ENCODE measurements at places on chromosomes 1 and 21.

- DNase-seq: no peak
Observed at GRCh38 chr1:6489383-6489765, 2.1 kb downstream of the PLEKHG5 start.

DNA sequence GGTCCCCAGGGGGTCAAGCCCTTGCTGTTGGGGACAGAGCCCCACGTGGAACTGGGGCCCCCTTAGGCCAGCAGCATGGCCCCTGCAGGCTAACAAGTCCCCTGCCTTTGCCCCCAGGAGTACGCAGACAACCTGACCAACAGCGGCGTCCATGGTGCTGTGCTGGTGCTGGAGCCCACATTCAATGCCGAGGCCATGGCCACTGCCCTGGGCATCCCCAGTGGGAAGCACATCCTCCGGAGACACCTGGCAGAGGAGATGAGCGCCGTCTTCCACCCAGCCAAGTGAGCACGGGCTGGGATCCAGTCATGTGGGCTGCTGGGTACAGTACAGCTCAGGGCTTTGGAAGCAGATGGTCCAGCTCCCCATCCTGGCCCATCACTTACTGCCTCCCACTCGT, 49.6 kb upstream of the TMEM51 start:
- DNase-seq: no peak

GRCh38 chr1:172466795-172467407, 23.0 kb upstream of the PIGC start:
- DNase-seq: no peak

GRCh38 chr1:185401019-185401418, 84.0 kb upstream of the IVNS1ABP start:
- DNase-seq: no peak

- DNase-seq: no peak
Observed at GRCh38 chr1:16076865-16077238, 3.4 kb upstream of the FAM131C start.

DNA sequence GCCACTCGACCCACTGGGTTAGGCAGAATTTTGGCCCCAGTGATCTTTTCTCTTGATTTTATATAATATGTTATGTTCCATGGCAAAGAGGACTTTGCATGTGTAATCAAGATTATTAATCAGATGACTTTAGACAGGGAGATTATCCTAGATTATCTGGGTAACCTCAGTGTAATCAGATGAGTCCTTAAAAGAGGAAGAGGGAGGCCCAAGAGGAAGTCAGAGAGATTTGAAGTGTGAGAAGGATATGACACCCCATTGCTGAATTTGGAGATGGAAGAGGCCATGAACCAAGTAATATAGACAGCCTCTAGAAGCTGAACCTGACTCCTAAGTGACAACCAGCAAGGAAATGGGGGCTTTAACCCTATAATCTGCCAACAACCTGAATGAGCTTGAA, 117.1 kb upstream of the CSF3R start:
- no peak for DNase-seq

DNA sequence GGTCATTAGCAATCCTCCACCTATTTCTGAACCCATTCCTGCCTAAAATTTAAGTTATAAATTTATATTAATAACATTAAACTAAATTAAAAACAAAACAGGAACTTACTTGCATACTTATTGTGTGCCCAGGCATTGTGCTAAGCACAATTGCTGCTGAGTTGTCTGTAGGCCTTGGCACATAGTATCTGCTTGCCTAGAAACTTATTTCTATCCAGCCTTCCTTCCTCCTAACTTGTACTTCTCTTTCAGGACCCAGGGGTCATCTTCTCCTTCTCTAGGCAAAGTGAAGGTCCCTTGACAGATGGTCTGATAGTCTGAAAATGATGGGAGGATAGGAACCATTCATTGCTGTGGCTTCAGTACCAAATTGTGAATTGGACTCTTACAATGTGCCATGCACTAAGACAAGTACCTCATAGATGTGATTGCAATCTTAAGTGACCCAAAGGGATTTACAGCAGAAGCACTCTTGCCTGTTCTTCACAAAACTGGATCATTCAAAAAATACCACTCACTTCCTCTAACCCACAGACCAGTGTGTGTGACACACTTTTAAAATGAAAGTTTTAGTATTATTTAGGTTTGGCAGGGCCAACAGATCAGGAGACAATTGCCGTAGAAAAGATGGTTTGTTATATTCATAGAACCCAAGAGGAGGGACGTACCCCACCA, 10.3 kb upstream of the CD101 start:
- DNase-seq: no peak

DNA sequence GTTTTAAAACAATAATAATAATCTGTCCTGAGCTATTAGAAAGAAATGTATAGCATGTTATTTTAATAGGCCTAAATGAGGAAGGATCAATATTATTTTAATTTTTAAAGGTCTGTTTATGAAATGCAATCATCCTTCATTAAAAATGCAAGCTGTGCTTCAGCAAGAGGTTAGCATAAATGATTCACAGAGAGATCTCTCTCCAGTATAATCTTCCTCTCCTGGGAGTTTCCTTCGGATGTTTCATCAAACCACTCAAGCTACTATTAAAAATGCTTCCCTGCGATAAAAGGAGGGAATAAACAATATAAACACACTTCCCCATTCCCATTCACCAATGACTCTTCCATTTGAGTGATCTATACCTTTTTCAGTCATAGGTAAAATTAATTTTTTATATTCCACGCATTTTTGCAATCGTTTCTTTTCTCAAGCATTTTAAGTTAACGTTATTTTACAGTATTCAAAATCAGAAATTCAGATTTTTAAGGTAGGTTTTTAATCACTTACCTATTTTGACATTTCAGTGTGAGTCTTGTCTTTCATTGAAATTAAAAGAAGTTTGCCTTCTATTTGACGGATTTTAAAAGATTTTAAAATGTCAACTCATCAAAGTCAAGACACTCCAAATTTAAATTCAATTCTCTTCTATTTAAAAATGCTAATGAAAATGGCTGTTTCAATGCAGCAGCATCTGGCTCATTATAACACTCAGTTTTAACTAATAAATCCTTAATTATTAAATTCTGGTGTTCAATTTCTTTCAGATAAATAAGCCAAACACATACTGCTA, 64.3 kb downstream of the RERE start:
- no peak for DNase-seq

GRCh38 chr1:156601892-156602291, 613 bp upstream of the GPATCH4 start:
- no peak for DNase-seq

DNA sequence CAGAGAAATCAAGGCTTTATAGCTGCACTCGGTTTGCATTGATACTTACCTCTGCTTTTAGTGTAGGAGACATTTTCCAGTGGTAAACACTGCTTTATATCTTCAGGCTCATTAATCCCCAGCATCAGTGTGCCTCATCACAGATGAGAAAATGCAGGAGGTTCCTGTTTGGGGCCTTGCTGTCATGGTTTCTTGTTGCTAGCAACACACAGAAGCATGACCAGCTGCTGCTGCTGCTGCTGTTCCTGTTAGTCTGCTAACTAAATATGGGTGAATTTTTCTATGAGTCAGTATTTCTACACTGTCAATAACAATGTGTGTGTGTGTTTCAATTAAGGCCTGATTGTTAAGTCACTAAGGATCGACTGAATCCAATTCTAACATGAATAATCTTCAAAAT, 85.8 kb upstream of the RGS1 start:
- no peak for DNase-seq

DNA sequence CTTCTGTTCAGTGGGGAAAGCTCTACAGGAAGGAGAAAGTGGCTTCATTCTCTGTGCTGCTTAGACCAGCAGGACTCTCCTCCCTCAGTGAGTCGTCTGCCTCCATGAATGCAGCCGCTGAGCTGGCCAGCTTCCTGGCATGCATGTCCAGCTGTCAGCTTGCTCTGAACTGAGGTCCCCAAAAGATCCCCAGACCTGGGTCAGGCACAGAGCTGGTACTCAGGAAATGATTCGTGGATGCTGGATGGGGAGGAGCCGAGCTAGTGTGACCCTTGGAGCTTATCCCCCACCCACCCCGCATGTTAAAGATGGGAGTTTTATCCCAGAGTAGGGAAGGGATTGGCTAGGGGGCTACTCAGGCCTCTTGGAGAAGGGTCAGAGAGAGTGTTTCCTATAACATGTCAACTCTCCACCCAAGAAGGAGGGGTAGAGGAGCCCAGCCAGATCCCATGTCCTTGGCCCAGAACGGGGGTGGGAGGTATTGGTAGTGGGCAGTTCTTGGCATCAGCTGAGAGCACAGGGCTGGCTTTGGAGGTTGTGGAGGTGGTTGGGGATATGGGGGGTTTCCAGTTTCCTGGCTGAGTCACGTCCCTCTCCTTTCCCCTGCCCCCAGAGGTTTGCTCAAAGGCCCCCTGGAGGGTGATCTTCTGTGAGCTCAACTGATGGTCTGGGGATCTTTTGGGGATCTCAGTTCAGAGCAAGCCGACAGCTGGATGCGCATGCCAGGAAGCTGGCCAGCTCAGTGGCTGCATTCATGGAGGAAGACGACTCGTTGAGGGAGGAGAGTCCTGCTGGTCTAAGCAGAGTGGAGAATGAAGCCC, 110.1 kb downstream of the FOXD2 start:
- DNase-seq: no peak

DNA sequence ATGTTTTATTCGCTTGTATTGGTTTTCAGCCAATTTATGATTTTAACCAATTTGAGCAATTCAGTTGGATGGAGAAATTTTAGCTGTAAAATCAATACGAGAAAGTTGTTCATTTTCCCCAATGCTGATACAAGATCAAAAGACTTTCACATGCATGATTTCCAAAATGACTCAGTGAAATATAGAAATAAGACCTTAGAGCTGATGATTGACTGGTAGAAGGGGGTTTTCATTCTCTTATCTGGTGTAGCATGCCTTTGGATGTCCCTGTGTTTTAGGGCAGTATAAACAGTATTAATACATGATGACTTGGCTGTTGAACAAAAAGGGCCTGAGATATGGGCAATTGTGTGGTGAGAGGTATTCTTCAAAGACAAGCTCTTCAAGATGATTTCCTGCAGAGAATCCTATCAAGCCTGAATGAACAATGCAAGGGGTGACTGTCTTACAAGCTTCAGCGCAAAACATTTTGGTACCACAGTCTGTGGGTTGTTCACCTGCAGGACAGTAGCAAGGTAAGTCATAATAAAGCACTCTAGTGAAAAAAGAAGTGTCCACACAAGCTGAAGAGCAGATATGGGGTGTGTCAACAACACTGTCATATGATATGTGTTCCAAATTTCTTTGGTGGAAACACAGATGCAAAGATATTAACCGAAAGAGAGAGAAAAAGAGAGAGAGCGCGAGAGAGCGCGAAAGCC, 156.2 kb downstream of the TNFSF18 start:
- no peak for DNase-seq

DNA sequence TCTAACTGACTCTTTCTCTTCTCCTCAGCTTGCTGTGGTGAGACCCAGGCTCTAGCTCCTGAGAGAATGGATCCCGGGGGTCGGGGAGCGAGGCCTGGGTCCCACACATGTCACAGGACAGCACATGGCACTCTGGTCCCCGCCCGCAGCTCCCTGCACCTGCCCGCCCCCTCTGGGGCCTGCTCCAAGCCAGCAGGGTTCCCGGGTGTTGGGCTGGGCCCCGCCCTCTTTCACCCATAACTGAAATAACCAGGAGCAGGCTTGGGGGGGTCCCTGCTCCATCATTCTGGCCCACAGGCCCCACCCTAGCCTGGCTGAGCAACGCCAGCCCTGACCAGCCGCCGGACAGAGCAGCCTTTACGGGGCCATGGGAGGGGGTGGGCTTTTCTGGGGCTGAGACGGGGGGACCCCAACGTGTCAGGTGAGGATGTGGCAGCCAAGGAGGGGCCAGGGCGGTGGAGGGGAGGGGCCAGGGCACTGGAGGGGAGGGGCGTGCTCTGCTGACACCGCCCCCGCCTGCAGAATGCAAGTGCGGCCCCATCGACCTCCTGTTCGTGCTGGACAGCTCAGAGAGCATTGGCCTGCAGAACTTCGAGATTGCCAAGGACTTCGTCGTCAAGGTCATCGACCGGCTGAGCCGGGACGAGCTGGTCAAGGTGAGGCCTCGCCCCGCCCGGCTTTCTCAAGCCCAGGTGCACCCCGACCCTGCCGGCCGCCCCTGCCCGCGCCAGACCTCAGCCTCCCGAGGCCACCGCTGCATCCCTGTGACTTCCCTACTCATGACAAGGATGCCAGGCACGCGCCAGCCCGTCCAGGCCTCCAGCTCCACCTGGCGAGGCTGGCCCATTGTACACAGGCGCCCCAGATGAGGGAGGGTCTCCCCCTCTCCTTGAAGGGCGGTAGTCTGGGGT, 19.4 kb downstream of the COL6A1 start:
- no peak for DNase-seq

- DNase-seq: no peak
Observed at GRCh38 chr1:232303222-232303620, 326.7 kb downstream of the SIPA1L2 start.

DNA sequence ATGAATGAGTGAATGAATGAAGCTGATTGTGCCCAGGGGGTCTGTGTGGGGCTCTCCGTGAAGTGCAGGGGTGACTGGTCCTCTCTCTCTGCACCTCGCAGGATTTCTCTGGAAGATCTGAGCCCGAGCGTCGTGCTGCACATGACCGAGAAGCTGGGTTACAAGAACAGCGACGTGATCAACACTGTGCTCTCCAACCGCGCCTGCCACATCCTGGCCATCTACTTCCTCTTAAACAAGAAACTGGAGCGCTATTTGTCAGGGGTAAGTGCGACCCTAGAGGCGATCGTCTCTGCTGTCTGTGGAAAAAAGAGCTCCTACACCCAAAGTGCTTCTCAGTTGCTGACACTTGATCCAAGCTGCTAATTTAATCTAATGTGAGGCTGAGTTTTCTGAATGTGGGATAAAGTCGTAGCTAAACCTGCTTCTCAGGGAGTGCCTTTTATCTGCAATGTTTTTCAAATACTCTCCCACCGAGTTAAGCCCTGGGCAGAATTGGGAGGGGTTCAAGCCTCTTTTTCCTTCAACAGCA, 101.7 kb downstream of the HUNK start:
- no peak for DNase-seq

DNA sequence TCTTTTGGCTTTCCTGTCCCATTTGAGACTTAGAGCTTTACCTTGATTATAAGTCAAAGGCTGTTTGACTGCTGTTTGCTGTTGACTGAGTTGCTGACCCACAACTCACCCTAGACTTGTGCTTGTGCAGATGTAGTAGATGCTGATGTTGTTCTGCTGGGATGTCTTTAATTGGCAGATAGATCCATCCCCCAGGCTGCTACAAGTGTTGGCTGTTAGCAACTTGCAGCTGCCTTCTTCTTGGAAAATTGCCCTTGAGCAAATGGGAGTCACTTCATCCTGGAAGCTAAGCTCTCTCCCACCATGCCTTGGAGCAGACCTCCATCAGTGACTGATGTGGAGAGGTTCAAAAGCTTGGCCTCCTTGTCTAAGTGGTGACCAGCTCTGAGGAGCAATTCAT, 139.3 kb upstream of the KIAA0040 start:
- DNase-seq: no peak

DNA sequence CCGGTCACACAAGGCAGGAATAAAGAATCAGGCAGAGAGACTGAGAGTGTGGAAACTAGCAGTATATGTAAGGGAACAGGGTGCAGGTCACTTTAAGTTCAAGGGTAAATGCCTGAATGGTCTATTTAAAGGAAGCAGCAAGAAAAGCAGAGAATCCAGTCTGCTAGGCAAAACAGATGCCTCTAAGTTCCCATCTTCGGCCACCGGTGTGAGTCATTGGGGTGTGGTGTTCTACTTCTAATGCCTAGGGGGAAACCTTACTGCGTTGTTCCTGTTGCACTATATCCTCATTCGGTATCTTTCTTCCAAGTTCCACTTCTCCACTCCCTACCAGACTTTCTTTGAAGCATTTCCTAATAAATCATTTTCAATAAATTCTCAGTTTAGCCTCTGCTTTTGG, 259.9 kb downstream of the HHIPL2 start:
- DNase-seq: no peak

All from HEK293T (cell line).